ENCODE measurements at places on chromosomes 4 and X. TPM values are rescaled to one million over a fixed set of nuclear protein-coding genes. Genes with fewer than 3 reads are reported as not detected.

Gene SPANXN3
- total RNA-seq: not detected

Gene DUSP21
- not detected for total RNA-seq

Gene KCTD8
- total RNA-seq: under 0.01 TPM

Gene PLAC8
- not detected for total RNA-seq

Gene HTN3
- total RNA-seq: not detected

Gene AVPR2
- total RNA-seq: under 0.01 TPM

Gene BRCC3
- 8.4 TPM for total RNA-seq

Gene EVC2
- total RNA-seq: 11.9 TPM

Gene TMEM150C
- 0.43 TPM for total RNA-seq

Gene CDKL5
- total RNA-seq: 4.5 TPM

Gene SMR3B
- not detected for total RNA-seq

Gene C4orf17
- not detected for total RNA-seq

Gene UGT2A1
- not detected for total RNA-seq

Gene SETD7
- total RNA-seq: 107 TPM

Gene PTCHD1
- total RNA-seq: not detected

Gene TLL1
- total RNA-seq: 19.0 TPM

Measured in fibroblast of villous mesenchyme (primary cell).